ENCODE measurements at places on chromosomes 2 and 18.
A peak's percentile ranks its signal among the peaks of the same experiment; 100 is the strongest.

DNA sequence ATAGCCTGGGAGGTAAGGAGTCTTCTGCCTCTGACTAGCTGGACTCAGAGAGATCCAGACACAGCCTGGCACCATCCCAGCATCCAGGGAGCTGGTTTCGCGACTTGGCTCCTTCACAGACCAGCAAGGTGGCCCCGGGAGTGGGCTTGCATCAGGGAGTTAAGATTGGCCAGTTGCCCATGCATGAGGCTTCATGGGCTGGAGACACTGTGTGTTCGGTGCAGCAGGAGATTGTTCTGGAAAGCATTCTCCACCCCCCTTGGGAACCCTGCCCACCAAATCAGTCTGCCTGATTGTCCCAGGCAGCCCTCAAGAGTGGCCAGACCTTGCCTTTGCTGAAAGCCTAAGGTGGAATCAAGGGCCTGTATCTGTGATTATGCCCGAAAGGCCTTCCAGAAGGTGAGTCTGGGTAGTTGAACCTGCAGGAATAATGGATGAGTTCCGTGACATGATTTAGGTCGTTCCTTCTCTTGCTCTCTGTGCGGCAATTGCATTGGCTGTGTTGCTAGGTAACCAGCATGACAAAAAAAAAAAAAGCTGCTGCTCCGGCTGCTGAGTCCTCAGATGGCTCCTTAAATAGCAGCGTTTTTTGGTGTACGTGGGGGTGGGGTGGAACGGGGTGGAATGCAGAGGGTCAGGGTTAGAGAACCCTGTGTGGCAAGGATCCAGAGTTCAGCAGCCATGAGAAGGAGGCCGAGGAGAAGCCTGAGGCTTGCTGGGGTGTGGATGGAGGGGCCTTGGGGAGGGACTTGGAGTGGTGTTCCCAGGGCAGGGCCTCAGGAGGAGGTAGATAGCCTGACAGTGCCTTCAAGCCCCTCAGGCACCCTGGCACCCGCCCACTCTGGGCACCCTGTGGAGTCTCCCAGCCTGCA is 93.0 kb upstream of the MCFD2 start:
- no peak for DNase-seq

- DNase-seq: no peak
Observed at GRCh38 chr2:83817511-83817910, 641.6 kb downstream of the SUCLG1 start.

GRCh38 chr2:76075126-76075525 is 364.4 kb upstream of the GCFC2 start:
- DNase-seq: no peak

DNA sequence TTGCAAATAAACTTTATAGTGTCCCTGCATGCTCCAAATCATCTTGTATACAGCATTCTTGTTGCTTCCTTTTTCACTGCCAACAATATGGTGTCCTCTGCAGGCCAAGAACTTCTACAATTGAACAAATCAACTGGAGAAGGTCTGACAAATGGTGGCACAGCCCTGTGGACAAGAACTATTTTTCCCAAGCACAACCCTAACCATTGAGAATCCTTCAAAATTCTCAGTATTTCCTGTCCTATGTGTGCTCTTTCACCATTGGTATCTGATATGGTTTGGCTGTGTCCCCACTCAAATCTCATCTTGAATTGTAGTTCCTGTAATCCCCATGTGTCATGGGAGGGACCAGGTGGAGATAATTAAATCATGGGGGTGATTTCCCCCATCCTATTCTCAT is 865.1 kb upstream of the ACVR2A start:
- DNase-seq: no peak

- DNase-seq: no peak
Observed at GRCh38 chr2:150997702-150998440, 263.8 kb downstream of the RBM43 start.

DNA sequence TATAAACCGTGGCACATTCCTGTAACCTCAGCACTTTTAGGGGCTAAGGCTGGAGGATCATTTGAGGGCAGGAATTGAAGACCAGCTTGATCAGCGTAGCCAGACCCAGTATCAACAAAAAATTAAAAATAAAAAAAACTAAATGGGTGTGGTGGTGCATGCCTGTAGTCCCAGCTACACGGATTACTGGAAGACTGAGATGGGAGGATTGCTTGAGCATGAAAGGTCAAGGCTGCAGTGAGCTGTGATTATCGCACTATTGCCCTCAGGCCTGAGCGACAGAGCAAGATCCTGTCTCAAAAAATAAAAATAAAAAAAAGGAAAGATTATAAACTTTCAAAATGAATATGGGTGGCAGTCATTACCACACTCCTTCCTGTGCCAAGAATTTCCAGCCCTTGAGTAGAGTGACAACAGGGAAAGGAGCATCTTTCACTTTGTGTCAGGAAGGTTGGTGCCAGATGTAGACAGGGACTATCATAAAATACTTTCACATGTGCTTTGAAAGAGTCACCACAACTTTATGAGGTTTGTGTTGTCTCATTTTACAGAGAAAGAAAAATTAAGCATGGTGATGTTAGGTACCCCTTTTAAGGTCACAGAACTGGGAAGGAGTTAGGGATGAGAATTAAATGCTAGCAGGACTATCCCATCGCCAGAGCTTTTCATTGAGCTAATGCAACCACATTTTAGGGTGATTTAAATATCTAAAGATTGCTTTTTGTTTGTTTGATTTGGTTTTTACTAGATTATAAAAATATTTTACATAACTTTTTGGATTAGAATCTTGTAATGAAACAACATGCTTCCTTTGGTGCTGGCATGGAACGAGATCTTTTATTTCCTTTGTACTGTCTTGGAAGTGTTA is 1617.4 kb upstream of the ACVR2A start:
- no peak for DNase-seq

GRCh38 chr2:84881581-84882413 is 913 bp upstream of the TRABD2A start:
- peak; percentile 29 for DNase-seq

DNA sequence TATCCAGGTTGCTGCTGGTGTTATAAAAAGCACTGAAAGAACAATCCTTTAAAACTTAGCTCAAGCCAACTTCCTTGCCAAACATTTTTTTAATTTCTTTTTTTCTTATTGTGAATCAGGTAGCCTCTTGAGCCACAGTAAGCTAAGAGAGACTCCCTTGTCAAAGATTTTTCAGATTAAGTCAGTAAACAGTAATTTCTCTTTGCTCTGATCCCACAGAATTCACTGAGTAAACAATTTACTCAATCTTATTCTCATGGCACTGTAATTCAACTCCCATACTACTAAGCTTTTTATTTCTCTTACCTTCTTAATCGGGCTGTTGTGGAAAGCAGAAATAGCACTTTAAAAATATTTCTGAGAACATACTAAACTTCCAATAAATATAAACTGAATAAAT is 82.7 kb downstream of the C2orf74 start:
- no peak for DNase-seq

DNA sequence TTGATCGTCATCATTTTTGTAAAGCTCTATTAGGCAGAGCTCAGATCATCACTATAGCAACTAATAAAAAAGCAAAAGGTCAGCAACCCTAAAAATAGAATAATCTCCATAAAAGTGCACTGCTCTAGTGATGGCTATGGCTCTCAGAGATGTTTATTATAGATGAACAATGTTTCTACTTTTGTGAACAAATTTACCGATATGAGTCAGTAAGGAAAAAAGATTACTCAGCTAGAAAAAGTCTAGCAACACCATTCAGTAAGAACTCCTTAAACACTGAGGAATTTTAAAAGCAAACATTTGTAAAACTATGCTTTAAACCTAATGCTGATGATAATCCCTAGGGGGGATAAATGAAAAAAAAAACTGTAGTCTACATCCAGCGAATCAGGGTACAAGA is 69.6 kb downstream of the ACVR1C start:
- no peak for DNase-seq

GRCh38 chr18:53101536-53102105 is 761.6 kb downstream of the DCC start:
- DNase-seq: no peak

DNA sequence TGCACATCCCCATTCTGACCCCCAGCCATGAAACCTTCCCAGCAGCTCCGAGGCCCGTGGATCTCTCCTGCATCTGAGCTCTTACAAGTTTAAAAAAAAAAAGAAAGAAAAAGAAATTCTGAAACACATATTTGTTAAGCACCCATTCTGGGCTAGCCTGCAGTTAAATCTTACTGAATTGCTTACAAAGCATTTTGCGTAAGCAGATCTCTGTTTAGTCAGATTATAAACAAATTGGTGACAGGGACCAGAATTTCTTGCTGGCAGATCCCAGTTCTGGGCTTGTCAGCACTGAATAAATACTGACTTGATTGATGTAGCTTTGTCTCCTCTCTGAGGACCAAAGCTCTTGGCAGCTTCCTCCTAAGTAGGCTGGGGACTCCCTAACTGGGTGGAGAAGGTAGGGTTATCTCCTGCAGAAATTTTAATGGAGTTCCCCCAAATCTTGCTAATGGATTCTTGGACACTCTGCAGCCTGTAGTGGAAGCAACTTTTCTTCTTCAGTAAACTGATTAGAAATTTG is 160.9 kb downstream of the MIB1 start:
- DNase-seq: no peak

GRCh38 chr2:151638191-151638933 is 95.9 kb downstream of the NEB start:
- no peak for DNase-seq

GRCh38 chr2:161426922-161427663 is 11.0 kb downstream of the TBR1 start:
- DNase-seq: no peak

DNA sequence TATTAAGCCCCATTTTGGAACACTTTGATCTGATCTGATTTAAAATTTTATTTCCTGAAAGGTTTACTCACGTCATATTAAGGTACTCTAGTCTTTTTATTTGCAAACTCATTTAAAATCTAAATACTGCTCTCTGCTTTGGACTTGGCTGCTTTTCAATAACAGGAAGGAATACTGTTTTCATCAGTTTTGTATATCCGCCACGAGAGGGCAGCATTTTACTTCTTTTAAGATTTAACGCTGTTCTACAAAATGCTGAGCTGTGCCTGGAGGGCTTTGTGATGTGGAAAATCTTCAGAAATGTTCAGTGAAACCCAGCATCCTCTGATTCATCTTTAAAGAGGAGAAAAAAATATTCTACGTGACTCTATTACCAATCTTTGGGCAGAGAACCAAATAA is 37.5 kb upstream of the SLC38A11 start:
- no peak for DNase-seq

GRCh38 chr2:40120026-40120425 is 331.9 kb downstream of the SLC8A1 start:
- DNase-seq: no peak

DNA sequence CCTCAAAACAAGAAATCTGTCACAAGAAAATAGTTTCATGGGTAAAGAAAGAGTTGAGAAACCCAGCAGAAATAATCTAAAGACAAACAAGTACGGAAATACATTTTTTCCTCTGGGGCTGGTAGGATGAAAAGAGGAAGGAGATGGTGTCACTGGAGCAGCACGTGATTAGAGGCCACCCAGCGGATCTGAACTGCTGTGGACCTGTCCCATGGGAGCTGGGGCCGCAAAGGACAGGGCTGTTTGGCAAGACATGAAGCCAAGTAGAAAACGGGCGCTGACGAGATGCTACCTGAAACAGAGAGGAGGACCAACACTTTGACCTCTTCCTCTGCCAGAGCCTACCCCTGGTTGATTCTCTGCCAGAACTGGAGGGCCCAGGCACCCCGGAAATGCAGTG is 295.4 kb upstream of the ATP5MC3 start:
- no peak for DNase-seq

DNA sequence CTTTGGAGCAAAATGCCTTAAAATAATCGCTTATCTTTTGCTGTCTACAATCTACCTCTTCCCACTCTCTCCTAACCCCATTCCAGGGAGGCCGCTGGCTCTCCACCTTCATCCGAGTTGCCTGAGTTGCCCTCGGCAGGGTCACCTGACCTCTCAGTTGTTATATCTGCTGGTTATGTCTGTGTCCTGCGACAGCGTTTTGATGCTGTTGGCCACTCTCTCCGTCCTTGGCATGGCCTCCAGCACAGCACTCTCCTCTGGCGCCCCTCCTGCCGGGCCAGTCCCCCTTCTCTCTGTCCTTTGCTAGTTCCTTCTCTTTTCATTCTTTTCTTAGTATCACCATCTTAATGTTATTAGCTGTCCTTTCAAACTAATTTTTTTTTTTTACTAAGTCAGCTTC is 41.6 kb downstream of the TRAF3IP1 start:
- DNase-seq: no peak

DNA sequence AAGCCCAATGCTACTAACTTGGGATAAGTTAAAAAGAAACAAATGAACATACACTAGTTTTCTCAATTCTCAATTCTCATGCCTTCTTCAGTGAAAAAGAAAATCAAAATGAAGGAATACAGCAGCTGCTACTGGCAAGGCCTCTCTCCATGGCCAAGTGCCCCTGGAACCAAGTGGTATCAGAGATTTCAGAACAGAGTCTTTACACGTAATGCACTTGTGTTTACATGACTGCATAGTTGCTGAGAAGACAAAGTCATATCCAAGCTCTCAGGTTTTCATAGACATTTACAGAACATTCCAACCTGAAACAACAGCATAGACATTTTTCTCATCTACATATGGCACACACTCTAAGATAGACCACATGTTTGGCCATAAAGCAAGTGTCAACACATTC is 789.9 kb downstream of the CBLN2 start:
- DNase-seq: no peak

GRCh38 chr2:70474256-70474848 is 79.3 kb downstream of the TGFA start:
- no peak for DNase-seq

DNA sequence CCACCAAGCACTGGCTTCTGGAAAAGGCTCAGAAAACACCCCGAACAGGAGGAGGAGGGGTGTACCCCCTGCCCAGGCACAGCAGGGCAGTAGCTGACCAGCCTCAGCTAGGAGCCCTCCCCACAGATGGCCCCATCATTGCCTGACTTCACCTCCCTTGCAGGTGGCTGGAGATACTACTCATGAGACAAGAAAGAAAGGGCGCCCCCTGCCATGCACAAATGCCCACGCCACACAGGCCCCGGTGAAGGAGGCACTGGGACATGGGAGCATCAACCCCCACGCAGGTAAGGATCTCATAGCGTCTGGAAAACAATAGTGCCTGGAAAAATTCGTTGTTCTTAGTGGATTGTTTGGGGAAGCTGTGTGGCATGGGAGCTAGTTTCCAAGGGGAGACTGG is 240.6 kb downstream of the TFCP2L1 start:
- DNase-seq: no peak

DNA sequence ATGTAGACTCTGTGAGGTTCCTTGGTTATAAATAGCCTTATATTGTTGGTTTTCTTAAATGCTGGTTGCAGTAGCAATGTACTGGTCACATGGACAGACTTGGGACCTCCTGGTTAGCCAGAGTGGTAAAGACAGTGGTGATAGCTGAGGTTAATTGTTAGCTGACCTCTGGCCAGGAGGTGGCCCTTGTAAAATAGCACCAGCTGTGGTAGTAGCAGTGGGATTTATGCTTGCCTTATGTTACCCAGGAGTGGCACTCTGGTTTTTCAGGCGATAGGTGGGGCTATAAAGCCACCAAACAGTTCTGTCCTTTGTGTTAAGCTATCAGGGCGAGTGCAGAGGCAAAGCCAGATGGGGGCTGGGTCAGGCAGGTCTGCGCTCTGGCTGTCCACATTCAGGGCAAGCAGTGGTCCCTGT is 94.8 kb upstream of the SRD5A2 start:
- DNase-seq: no peak
